ENCODE measurements at places on chromosomes 4 and X.

GRCh38 chrX:50579955-50580354 is 109.3 kb upstream of the DGKK start:
- peak; percentile 29 for DNase-seq

- peak; percentile 50 for DNase-seq
Measured at GRCh38 chrX:21985332-21985777, 44.8 kb downstream of the SMS start.

- no peak for DNase-seq
Measured at GRCh38 chr4:155433636-155434360, 57.0 kb upstream of the MAP9 start.

DNA sequence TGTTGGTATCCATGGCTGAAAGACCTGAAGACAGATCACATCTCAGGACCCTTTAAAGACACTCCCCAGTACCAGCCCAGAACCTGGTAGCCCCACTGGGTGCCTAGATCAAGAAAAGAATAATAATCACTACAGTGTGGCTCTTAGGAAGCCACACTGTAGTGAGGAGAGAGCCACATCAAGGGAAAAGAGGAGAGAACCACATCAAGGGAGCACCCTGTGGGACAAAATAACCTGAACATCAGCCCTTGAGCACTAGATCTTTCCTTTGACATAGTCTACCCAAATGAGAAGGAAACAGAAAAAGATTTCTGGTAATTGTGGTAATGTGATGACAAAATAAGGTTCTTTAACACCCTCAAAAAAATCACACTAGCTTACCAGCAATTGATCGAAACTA is 15.3 kb downstream of the RTL3 start:
- no peak for DNase-seq

- DNase-seq = peak; percentile 77
Measured at GRCh38 chr4:3340700-3341083, 47.9 kb downstream of the RGS12 start.

DNA sequence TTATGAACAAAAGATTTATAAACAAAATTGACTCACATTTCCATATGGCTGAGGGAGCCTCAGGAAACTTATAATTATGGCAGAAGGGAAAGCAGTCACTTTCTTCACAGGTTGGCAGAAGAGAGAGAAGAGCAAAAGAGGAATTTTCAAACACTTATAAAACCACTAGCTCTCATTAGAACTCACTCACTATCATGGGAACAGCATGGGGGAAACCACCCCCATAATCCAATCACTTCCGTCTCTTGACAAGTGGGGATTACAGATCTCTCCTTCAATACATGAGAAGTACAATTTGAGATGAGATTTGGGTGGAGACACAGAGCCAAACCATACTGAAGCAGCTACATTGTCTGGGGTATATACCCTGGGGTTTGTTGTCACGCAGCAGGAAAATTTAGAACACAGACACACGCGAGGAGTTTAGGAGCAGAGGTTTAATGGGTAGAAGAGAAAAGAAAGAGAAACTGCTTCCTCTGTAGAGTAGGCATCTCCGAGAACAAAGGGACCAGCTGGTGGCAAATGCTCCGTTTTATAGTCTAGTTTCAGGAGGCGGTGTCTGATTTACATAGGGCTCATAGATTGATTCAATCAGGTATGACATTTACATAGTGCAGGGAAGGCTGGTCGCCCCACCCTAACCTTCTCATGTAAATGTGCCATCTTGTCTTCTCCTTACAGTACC is 2277.7 kb upstream of the AGA start:
- no peak for DNase-seq

DNA sequence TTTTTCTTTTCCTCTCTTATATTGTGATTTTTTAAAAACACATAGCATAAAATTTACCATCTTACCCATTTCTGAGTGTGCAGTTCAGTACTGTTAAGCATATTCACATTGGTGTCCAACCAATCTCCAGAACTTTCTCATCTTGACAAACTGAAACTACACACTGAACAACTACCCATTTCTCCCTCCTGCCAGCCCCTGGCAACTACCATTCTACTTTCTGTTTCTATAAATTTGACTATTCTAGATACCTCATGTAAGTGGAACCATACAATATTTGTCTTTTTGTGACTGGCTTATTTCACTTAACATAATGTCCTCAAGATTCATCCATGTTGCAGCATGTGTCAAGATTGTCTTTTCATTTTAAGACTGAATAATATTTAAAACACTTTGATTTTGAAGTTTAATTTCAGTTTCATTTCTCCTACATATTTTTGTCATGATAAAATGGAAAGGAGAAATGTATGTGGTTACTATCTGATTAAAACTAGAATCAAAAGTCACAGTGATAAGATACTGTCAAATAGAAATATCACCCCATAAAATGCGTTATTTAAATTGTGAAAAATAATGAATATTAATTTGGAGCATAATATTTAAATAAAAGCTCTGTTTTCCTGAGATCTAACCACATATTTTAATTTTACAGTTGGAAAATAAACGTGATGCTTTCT is 122.8 kb downstream of the DIPK2B start:
- no peak for DNase-seq

DNA sequence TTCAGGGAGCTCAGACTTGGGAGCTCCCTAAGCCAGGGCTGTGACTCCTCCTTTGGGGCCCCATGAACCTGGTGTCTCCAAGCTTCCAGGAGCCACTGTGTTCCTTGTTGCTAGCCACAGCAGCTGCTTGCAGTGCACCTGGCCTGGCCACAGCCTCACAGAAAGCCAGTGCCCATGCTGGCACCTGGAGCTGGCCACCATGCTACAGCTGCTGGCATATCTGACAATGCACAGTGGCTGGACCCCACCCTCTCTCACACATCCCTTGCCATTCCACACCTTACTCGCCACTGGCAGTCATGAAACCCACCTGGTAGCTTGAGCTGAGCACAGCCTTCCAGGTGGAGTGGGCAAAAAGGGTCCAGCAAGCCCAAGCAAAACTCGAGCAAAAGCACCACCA is 441.7 kb downstream of the ARAP2 start:
- no peak for DNase-seq

GRCh38 chr4:83865417-83866150 is 329.7 kb downstream of the GPAT3 start:
- DNase-seq = no peak

- DNase-seq = no peak
Measured at GRCh38 chr4:119493419-119493818, 135.2 kb downstream of the PDE5A start.

DNA sequence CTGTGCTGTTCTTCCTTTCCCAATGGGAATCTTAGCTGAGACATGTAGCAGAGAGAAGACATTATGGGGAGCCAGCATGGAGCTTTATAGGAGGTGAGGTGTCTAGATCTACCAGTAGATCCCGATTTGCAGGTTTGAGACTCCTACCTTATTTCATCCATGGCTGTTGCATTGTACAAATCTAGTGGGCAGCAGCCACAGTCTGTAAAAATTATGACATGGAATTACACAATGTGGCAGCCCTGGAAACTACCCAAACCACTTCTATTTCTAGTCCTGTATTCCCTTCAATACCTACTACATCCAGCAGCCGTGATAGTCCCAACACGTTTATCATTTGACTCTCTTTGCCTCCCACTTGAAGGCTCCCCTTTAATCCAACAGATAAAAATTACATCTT is 8.1 kb downstream of the ATP7A start:
- no peak for DNase-seq

- no peak for DNase-seq
Measured at GRCh38 chrX:21905313-21905712, 35.2 kb upstream of the SMS start.

GRCh38 chr4:11505221-11505971 is 76.7 kb upstream of the HS3ST1 start:
- no peak for DNase-seq

- DNase-seq = no peak
Measured at GRCh38 chr4:168408620-168409019, 71.7 kb downstream of the DDX60L start.

- no peak for DNase-seq
Measured at GRCh38 chr4:93313197-93313596, 515.4 kb upstream of the ATOH1 start.

GRCh38 chrX:153336121-153336894 is 2.4 kb downstream of the ZNF275 start:
- no peak for DNase-seq

DNA sequence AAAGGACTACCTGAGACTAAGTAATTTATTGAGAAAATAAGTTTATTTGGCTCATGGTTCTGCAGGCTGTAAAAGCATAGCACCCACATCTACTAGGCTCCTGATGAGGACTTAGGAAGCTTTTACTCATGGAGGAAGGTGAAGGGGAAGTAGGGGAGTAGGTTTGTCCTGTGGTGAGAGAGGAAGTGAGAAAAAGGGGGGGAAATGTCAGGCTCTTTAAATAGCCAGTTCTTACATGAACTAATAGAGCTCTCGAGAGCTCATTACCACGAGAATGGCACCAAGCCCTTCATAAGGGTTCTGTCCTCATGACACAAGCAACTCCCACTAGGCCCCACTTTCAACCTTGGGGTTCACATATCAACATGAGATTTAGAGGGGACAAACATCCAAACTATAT is 125.5 kb upstream of the NRK start:
- no peak for DNase-seq

- DNase-seq = no peak
Measured at GRCh38 chrX:152537373-152537772, 86.3 kb upstream of the GABRA3 start.

- DNase-seq = no peak
Measured at GRCh38 chrX:20431486-20431885, 164.8 kb upstream of the RPS6KA3 start.

DNA sequence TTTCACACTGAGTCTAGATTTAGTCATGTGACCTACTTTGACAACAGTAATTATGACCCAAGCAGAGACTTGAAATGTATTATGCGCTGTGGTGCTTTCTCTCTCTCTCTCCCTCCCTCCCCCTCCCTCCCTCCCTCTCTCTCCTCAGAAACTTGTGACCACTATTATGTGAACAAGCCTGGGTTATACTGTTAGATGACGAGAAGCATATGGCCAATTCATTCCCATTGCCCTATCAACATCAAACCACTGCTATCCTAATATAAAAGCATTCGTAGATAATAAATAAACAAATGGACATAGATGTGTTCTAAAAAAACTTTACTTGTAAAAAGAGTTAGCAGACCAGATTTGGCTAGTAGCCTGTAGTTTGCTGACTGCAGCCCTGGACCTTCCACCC is 18.2 kb downstream of the FTHL17 start:
- no peak for DNase-seq

DNA sequence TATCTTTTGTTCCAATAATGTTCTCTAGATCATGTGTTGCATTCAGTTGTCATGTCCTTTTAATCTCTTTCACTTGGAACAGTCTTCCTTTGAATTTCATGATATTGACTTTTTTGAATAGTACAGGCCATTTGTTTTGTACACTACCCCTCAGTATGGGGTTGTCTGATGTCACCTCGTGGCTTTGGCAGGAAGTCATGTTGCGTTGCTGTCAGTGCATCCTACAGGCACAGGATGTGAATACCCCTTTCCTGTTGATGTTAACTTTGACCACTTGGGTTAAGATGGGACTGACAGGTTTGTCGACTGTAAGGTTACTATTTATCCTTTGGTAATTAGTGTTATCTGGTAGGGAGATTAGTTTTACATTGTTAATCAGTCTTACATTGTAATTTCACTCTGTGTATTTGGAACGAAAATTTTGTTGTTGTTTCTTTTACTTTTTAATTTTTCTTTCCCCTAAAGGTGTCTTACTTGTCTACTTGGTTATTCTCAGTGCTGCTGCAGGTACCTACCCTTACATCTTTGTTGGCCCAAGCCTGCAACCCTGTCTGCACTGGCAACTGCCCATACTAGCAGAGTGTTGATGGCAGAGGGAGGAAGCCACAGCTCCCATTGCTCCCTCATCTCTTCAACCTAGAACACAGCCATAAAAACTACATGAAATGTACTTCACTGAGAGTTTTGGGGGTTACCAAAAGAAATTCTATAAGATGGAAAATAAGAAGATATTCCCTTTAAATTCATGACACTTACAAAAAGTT is 14.7 kb upstream of the ATP8A1 start:
- DNase-seq = peak; percentile 27

DNA sequence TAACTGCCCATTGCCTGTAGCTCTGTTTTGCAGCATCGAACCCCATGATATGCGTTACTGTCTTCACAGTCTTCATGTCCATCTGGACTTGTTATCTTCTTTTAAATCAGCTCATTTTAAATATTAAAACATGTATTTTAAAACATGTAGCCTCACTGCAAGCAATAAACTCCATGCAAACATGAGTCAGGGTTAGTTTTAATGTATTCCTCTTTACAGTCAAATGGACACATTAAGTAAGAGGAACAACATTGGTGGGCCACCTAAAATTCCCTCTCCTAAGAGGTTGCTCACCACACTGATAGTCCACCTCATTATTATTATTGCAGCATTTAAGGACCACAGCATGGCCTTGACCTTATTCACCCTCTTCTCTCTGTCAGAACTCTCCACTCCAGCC is 74.1 kb downstream of the CLCN5 start:
- DNase-seq = no peak

DNA sequence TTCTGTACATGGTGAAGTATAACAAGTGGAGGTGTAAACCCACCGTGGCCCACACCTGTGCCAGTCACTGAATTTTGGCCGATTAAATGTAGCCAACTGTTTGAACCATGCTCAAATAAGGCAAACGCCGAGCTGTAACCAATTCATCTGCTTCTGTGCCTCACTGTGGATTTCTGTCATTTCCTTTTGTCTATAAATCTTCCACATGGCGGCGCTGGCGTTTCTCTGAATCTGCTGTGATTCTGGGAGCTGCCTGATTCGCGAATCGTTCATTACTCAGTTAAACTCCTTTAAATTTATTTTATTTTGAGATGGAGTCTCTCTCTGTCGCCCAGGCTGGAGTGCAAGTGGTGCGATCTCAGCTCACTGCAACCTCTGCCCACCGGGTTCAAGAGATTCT is 19.2 kb downstream of the SUPT20HL2 start:
- no peak for DNase-seq

- DNase-seq = no peak
Measured at GRCh38 chr4:120055162-120055561, 11.5 kb downstream of the MAD2L1 start.

DNA sequence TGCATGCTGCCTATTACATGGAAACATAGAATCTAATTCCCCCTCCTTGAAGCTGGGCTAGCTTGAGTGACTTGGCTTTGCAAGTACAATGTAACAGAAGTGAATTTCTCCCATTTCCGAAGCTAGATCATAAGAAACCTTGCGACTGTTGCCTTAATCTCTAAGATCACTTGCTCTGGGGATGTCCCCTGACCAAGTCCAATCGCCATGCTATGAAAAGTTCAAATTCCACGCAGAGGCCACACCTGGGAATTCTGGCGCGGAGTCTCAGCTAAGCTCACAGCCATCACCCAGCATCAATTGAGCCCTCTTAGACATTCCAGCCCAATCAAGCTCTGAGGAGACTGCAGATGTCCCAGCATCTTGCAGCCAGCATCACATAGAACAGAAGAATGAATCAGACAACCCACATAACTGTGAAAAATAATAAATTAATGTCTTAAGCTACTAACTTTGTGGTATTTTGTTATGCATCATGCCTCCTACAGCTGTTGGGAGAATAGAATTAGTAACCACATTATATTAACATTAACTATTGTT is 27.0 kb downstream of the GPM6A start:
- no peak for DNase-seq

GRCh38 chrX:41921492-41922430 is 1.6 kb downstream of the CASK start:
- DNase-seq = no peak
